Stimulated activated CD4-positive, alpha-beta T cell treated with anti-CD3 and anti-CD28 coated beads, Interleukin-1b, Interleukin-23, amount 100 ng/mL, for 1 hour (primary cell): ENCODE measurements at places on chromosomes 4 and X.

- DNase-seq = no peak
Measured at GRCh38 chr4:175443547-175443946, 368.5 kb downstream of the GPM6A start.

GRCh38 chr4:69467797-69468196, 27.9 kb downstream of the UGT2B4 start:
- DNase-seq = no peak

GRCh38 chrX:30302956-30303355, 6.2 kb downstream of the NR0B1 start:
- no peak for DNase-seq

DNA sequence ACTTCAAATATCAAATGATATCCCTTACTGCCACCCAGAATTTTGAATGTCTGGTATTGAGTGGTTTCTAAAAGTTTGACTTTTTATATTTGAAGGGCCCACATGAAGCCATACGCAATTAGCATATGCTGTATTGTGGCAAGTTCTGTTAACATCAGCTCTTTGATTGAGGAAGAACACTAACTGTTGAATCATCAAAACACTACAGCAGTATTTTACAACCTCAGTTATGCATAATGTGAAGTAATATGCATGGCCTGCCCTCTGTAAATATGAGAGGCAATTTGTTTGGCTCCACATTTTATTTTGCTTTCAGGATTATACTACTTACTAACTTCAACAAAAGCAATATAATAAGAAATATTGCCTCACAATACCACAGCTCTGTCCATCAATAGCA, 62.2 kb upstream of the DMD start:
- no peak for DNase-seq

- no peak for DNase-seq
Measured at GRCh38 chr4:82517043-82517442, 44.7 kb downstream of the TMEM150C start.

DNA sequence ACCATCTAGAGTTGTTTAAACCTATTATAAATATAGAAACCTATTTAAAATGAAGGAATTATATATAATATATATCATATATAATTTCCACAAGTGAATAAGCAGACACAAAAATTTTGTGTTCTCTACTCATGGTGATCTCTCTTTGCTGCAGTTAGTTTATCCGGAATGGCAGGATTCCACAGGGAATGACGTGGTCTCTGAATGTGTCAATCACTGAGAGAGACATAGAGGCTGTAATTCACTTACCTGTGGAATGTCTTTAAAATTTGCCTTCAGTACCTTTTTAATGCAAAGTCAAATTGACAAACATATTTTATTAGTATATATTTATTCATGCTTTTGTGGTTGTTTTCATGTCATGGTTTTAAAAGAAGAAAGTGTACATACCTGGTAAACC, 669.3 kb downstream of the NLGN4X start:
- no peak for DNase-seq

- DNase-seq = no peak
Measured at GRCh38 chr4:2619459-2619858, 83.0 kb downstream of the FAM193A start.

DNA sequence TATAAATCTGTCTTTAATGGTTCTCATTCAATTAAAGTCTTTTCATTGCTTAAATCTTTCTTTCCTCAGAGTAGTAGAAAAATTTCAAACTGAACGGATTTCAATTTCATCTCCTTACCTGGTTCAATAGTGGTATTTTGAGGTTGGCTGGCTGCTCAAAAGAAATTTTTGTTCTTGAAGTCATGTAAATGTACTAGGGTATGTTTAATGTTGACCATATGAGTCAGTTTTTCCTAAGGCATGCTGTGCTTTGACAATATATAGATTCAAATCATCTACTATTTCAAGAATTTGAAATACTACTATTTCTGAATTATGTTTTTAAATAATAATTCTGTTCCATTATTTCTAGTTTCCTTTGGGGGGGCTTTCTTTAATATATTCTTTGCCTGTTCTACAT, 105.5 kb downstream of the PACRGL start:
- DNase-seq = no peak
